ENCODE measurements at places on chromosomes 7 and 10. TPM values are rescaled to one million over a fixed set of nuclear protein-coding genes. Genes with fewer than 3 reads are reported as not detected.

Gene GSAP
- 21.7 TPM for total RNA-seq

- DNase-seq: no peak
Measured at GRCh38 chr10:113880236-113880635, 25.8 kb downstream of the NHLRC2 start.

DNA sequence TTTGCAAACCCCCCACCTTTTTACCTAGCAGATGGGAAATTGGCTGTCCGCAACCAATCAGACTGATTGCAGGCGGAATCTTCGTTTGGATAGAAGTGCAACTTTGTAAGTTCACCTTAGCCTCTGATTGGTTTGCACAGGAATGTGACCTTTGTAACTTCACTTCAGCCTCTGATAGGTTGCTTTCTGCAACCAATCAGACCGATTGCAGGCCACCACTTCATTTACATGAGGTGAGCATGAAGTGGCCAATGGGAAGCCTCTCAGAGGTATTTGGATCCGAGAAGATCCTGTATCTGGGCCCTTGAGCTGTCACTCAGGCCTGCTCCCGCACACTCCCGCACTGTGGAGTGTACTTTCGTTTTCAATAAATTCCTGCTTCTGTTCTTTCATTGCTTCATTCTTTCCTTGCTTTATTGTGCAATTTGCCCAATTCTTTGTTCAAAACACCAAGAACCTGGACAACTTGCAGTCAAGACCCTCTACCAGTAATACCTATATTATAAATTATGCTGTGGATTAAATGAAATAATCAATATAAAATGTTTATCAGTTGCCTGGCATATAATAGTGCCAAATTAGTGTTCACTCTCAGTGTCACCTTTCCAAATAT lies 491.4 kb downstream of the PLXNA4 start:
- peak; percentile 4 for DNase-seq

DNA sequence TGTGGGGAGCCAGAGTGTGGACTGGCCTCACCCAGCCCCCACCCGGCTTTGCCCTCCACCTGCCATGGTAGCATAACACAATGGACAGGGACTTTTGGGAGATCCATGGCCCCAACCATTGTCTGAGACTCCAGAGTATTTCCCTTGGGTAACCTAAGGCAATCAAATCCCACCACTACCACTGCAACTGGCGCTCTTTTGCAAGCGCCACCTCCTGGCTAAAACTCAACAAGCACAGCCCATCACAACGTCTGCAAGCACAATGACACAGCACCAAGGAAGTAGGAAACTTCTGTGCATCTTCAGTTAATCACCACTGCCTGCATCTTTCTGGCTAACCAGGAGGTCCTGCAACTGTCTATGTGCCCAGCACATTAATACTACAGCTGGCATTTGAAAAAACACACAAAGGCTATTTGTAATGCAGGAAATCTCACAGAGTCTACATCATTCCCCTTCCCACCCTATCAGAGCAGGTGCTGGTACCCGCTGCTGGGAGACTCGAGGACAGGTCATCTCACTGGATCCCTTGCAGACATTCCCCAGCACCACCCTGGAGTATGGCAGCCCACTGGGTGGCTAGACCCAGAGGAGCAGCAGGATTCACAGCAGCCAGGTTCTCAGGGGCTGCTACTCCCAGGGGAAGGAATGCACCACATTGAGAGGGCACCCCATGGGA lies 27.7 kb downstream of the ANKRD26 start:
- DNase-seq: no peak

- DNase-seq: no peak
Measured at GRCh38 chr7:12674861-12675260, 12.6 kb upstream of the ARL4A start.

GRCh38 chr7:80134536-80135308 lies at the start of gene GNAI1:
GNAI1 (plus strand) TSS chr7:80134831; CDS start chr7:80135161, 330 bp downstream.
- DNase-seq: peak; percentile 84
